GM20000 (cell line): ENCODE measurements at places on chromosomes 7 and 10.

GRCh38 chr7:28093623-28094232 lies 86.9 kb downstream of the JAZF1 start:
- peak; percentile 31 for DNase-seq

GRCh38 chr7:155846156-155846555 lies 33.9 kb upstream of the SHH start:
- no peak for DNase-seq

DNA sequence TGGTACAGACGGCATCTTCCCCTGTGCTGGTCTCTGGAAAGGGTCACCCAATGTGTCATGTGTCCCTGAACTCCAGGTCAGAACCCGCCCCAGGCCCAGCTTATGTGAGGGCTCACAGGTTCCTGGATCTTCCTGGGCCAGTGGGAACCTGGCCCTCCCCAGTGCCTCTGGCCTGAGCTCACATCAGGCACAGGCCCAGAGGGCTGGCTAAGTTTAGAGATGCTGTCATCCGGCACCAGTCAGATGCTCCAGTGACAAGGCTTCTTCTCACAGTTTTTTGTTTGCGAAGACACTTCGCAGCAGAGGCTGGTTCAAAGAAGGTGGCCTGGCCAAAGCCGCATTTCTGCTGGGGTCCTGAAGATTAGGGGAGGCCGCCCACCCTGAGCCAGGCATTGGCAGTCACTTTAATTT lies 11.8 kb downstream of the CAMK2B start:
- no peak for DNase-seq

DNA sequence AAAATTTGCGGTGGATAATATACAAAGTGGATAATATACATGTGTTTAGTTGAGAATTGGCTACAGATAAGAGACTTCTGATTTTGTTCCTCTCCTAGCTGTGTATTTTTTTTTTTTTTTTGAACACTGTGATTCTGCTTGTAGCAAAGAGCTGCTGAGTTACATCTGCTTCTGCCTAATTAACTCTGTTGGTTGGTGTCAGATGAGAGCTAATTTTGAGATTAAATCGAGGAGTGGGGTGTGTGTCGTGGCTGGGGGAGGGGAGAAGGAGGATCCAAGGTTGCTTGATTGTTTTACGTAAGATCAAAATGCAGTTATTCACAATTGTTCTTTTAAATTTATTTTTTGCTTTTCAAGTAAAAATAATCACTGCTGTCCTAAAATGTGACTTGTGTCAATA lies 11.3 kb downstream of the KAT6B start:
- DNase-seq: no peak

GRCh38 chr7:135998081-135998480 lies 20.9 kb upstream of the MTPN start:
- DNase-seq: no peak

GRCh38 chr7:159071260-159071659 lies 73.4 kb downstream of the VIPR2 start:
- no peak for DNase-seq
